Activated T-cell treated with anti-CD3 and anti-CD28 coated beads for 48 hours (primary cell): ENCODE measurements at places on chromosomes 7 and 10.

GRCh38 chr7:144762853-144763252 lies 73.0 kb downstream of the TPK1 start:
- no peak for DNase-seq

DNA sequence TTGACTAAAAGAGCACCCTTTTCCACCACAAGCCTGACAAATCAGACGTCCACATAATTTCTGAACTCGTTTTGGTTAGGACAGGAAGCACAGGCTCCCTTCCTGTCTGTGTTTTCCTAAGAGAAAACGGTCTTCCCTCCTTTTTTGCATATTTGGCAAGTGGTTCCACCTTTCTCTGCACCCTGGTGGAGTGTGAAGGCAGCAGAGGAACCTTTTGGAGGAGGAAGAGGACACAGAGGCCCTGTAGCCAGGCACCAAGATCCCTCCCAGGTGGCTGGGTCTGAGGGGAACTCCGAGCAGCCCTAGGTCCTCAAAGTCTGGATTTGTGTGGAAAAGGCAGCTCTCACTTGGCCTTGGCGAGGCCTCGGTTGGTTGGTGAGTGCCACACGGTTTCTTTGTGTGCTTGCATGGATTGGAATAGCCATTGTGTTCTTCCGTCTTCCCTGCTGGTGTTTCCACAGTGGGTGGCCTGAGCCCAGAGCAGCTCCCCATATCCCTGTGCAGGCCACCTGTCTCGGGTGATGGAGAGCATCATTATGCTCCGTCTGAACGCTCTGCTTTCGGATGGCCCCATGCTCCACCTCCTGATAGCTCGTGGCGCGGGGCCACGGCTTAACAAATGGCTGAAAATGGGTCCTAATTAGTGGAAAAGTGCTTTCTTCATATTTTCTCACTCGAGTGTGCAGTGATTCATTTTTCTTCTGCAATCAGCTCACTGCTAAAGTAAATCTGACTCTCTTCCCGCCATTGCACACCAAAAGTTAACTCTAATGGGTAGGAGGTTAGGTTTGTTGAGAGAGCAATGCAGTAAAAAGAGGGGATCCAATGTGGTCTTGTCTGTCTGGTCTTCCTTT lies 4.2 kb downstream of the IKZF1 start:
- DNase-seq: no peak

DNA sequence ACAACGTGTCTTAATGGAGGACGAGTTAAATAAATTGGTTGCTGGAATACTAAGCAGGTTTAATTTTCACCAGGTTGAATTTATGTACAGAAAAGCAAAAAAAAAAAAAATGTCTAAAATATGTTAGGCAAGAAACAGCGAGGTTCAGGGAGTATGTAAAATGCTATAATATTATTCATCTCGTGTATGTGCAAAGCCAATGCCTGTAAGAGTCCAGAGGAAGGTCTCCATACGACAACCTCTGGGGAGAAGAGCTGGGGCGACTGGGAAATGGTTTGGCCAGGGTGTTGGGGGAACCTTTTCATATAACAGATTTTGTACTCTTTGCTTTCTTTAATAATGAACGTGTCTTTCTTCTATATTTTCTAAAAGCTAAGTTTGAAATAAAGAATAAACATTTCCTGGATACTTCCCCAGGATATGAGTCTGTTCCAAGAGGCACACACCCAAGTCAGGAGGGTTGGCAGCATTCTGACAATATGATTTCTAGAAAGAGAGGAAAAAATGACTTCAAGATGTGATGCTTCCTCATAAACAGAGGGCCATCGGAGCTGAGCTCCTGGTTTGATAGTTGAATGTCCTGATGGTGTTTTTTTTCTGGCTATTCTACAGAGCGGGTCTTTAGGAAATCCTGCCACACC lies 208.6 kb upstream of the MGMT start:
- no peak for DNase-seq

DNA sequence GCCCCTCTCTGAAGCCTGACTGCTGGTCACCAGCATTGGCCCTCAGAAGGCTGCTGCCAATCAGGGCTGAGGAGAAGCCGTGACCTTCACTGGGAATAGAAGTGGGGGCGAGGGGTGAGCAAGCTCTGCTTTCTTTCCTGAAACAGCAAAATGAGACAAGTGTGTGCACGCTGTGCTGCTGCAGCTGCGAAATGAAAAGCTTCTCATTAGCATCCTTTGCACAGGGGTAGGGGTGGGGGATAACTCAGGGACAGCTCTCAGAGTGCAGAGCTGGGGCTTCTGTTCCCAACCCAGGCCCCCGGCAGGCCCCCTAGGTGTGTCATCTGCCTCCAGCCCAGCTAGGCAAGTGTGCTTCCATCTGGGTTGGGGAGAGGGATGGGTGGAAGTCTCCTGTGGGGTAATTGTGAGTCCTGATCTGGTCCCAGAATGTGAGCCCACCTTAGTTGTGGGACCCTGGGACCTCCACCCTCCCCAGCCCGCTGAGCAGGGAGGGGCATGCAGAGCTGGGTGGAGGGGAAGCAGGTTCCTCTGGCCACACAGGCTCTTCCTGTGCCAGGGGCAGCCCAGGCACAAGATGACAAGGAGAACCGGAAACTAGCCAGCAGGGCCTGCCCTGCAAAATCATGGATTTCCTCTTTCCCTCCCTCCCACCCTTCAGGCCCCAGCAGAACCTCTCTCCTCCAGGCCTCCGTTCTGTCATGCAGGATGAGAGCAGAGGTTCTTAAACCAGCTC lies 22.2 kb downstream of the ZNF467 start:
- DNase-seq: no peak

- DNase-seq: no peak
Observed at GRCh38 chr10:99685597-99685967, 26.3 kb downstream of the ENTPD7 start.
